Fibroblast of lung (primary cell): ENCODE measurements at places on chromosomes 3 and 15. TPM values are rescaled to one million over a fixed set of nuclear protein-coding genes. Genes with fewer than 3 reads are reported as not detected.

The NDN gene
- 41.6 and 47.7 TPM in 2 replicates for total RNA-seq

The MAPKAPK3 gene
- 25.4 and 34.3 TPM in 2 replicates for total RNA-seq

The CTSH gene
- 6.9 and 34.2 TPM in 2 replicates for total RNA-seq

The TTC23 gene
- 25.7 and 30.4 TPM in 2 replicates for total RNA-seq

The GOLGA8G gene
- total RNA-seq = not detected in 2 replicates
